Renal cortex interstitium (tissue), 15 donors: ENCODE measurements at places on chromosomes 16 and 17. TPM values are rescaled to one million over a fixed set of nuclear protein-coding genes. Genes with fewer than 3 reads are reported as not detected.
A peak's percentile ranks its signal among the peaks of the same experiment; 100 is the strongest.

HS3ST2 gene
- 0.14 TPM for polyA plus RNA-seq

CDR2L gene
- 8.8 TPM for polyA plus RNA-seq

KRT13 gene
- 0.20 TPM for polyA plus RNA-seq

GPR142 gene
- polyA plus RNA-seq, result 0.11 TPM

DNA sequence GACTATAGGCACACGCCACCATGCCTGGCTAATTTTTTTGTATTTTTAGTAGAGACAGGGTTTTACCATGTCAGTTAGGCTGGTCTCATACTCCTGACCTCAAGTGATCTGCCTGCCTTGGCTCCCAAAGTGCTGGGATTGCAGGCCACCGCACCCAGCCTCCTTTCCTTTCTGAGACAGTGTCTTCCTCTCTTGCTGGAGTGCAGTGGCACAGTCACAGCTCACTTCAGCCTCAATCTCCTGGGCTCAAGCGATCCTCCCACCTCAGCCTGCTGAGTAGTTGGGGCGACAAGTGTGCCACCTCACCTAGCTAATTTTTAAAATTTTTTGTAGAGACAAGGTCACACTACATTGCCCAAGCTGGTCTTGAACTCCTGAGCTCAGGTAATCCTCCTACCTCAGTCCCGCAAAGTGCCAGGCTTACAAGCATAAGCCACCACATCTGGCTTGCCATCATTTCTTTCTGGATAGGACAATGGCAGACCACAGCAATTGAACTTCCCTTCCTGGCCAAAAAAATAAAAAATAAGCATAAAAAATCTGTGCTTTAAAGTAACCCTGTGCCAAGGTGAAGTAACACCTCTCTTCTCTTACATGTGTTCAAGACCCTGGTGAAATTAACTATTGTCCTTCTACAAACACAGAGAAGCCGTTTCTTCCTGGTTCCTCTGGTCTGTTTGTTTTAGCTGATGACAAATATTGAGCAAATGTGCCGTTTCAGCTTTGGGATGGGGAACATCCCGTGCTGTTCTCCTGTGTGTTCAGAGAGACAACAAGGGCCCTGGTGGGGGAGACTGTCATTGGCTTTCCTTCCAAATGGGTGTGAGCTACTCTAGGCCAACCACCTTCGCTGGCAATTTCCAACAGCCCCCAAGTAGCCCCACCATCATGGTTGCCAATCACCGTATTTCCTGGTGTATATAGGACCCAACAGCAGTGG is 60.2 kb downstream of the EMP2 start:
- DNase-seq, result no peak

- no peak for DNase-seq
Measured at GRCh38 chr16:82033683-82034300, 1.3 kb upstream of the HSD17B2 start.

DNA sequence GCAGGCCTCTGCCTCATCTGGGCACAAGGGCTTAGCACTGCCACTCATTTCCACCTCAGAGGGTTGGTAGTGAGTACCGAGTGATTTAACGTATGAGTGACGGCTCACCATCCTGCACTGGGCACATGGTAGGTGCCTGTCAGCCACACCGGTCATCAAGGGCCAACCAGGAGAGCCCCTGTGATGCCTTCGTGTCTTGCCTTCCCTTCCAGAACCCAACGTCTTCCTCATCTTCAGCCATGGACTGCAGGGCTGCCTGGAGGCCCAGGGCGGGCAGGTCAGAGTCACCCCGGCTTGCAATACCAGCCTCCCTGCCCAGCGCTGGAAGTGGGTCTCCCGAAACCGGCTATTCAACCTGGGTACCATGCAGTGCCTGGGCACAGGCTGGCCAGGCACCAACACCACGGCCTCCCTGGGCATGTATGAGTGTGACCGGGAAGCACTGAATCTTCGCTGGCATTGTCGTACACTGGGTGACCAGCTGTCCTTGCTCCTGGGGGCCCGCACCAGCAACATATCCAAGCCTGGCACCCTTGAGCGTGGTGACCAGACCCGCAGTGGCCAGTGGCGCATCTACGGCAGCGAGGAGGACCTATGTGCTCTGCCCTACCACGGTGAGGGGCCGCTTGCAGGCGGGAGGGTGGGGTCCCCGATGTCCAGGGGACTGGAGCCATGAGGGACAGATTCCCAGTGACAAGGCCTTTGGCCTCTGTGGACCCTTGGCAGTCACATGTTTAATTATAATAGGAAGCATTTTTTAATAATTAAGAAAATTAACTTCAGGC is 37.1 kb downstream of the MRC2 start:
- no peak for DNase-seq

GRCh38 chr16:1960665-1961630 is 1.6 kb downstream of the NDUFB10 start:
- DNase-seq, result no peak

DNA sequence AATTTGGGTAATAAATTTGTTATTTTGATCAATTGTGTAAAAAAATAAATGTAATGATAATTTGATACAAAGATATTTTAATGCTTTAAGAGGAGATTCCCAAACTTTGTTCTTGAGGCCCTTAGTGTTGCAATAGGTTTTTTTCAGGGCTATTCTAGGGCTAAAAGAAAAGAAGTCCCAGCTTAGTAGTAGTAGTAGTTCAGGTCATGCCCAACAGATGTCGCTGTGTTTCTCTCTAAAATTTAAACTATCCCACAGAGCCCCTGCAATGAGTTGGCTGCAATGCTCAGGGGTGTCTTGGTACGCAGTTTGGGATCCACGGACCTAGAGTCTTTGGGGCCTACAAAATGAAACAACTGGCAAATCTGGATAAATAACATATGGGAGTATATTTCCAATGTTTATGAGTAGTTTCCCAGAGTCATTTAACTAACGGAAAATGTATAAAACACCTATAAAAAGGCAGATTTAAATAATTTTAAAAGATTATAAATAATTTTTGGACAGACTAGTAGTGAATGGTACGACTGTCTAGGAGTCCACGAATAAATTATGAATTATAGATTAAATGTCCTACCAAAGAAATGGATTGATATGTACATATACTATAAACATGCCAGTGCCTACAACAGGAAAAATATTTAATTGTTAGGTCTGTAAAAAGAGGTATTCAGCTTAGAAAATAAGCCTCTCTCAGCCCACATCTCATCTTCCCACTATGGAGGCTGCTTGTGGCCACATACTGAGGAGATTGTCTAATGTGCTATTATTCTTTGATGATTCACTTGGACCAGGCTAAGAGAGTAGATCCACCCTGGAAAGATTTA is 228.5 kb upstream of the PMFBP1 start:
- peak; percentile 14 for DNase-seq

- DNase-seq, result peak; percentile 88
Measured at GRCh38 chr17:81977211-81977808, at the start of gene ASPSCR1. ASPSCR1 (plus strand) TSS chr17:81977629; CDS start chr17:81977647, 18 bp downstream.

- no peak for DNase-seq
Measured at GRCh38 chr16:85738923-85739715, 11.8 kb downstream of the C16orf74 start.

DNA sequence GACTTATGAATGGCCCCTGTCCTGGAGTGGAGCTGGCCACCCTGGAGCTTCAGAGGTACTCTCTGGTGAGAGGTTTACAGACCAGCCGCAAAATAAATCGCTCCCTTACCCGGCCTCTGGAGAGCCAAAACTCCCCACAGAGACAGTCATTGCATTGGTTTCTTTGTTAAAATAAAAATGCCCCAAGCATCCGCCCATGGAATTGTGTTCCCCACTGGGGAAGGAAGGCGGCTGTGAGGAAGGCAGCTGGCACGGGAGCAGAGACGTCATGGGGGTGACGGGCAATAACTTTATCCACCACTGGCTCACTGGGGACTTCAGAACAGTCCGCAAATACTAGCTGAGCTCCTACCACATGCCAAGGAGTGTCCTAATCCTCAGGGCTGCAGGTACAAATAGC is 266.2 kb upstream of the FOXF1 start:
- no peak for DNase-seq

DNA sequence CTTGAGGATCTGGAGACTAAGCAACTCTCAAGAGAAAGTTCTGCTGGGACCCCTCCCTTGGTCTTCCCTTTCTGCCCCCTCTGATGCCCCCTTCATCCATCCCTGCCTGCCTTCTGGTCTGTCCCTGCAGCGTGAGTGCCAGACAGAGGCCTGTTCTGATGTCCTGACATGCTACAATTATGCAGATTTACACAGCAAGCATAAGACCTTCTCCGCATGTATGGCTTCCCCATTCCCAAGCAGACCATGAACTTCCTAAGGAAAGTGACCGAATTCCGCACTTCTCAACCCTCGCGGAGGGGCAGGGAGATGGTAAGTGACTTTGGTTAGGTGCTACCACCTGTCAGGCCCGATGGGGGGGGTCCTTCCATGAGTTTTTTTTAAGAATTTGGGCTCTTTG is 150.1 kb upstream of the SDK2 start:
- no peak for DNase-seq

GRCh38 chr17:28615260-28615940 is 1.4 kb upstream of the RSKR start:
- DNase-seq, result no peak

DNA sequence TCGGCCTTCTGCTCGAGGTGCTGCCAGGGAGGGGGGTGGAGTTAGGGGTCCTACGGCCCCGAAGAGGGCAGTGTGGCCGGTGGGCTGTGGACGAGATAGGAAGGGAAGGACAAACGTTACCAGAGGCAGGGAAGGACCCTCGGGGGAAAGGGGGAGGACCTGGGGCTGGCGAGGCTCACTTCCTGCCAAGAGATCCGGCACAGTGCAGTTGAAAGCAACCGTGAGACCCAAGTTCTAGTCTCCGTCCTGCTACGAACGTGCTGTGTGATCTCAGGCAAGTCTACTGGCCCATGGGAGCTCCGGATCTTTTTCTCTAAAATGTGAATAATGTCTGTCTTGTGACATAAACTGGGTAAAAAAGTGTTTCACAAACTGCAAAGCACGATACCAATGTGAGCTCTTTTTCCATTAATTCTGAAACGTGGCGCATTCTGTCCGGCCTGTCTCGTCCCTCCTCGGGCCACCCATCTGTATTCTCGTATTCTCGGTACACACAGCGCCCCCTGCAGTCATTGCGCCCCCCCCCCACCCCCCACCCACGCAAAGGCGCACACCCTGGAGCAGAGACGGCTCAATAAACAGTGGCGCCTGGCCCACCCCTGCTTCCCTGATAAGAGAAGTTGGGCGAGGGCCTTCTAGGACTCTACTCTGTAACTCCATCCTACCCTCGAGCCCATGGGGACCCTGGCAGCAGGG is 8.8 kb downstream of the CYGB start:
- no peak for DNase-seq

DNA sequence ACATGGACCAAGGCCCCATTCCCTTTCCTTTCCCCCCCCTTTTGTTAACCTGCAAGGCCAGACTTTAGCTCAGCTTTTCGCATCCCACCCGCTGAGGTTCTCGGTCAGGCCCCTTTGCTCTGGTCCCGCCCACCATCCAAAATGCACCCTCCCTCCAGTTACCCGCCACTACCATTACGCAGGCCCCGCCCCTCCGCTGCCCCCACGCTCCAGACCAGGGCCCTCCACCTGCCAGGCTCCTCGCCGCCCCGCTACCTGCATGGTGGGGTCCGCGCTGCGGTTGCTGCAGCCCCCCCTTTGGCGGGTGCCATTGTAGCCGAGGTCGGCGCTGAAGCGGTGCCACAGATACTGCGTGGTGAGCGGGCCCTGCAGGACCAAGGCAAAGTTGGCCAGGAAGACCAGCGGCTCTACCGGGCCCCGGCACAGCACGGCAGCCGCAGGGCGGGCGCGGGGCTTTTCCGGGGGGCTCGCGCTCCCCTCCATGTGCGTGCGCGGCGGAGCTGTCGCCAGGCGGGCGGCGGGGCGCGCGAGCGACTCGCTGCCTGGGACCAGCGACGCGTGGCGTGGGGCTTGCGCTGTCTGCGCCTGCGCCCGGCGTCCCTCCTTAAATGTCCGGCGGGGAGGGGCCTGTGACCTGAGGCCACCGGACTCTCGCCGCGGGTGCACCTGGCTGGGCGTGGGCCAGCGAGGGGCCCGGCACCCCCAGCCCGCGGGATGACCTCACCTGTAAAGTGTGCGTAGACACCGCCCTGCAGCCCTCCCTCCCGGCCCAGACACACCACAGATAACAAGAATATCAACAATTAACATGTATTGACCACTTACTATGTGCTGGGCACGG is at the start of gene SLC46A1:
Gene SLC46A1 (minus strand): TSS at position 581 of the 841 bp plus-strand sequence. CDS start 98 bp downstream, at position 483.
- DNase-seq, result no peak

DNA sequence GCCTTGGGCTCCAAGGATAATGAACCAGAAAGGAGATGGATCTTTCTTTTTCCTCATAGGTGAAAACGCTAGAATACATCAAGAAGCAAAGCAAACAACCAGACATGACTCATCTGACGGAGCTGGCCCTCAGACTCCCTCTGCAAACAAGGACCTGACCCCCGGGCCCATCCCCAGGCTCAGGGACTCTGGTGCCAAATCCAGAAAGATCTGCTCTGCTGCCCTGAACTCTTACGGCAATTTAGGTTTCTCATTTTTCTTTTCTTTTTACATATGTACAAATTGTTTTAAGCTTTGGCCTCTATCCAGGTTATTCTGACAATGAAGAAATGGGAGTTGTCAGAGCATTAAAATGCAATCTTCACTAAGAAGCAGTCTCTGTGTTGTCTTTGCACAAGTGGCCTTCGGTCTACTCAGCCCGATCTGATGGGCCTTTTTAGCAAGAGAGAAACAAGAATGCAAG is 17.7 kb downstream of the KNOP1 start:
- no peak for DNase-seq

- DNase-seq, result no peak
Measured at GRCh38 chr16:2142942-2143877, 5.2 kb upstream of the RAB26 start.

DNA sequence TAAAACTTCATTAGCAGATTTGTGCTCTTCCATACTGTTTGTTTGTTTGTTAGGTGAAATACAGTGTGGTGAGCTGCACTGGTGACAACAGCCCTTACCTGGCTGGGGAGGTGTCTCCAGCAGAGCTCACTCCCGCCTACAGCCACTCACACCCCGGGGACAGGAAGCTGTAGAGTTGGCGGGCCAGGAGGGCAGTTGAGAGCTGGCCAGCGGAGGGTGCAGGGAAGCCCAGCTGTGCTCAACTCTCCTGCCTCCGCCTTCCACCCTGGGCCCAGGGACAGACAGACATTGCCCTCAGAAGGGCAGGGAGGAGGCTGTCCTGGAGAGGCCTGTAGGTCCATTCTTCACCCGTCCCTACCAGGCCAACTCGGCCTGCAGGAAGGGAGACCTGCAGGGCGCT is 48.6 kb upstream of the PVALEF start:
- DNase-seq, result no peak

GRCh38 chr16:70685938-70686375 is at the start of gene MTSS2:
MTSS2 (minus strand) TSS chr16:70686053; CDS start chr16:70685791, 262 bp downstream.
- peak; percentile 88 for DNase-seq

DNA sequence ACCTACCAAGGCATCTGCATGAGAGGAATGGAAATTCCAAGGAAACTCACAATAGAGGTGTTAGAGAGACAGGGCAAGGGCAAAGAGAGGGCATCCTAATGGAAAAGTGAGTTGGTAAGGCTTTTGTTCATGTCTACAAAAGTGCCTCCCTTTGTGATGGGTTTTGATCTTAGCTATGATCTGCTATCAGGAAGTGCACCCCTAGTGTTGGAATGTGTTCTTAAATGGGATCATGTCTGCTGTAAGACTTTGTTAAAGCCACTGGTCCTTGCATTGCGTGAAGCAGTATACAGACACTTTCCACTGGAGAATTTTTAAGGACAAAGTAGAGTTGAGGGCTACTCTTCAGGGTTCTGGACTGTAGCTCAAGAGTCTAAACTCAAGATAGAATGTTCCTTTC is 92.0 kb downstream of the MAP2K6 start:
- DNase-seq, result no peak
